ENCODE measurements at places on chromosomes 13 and 19.

GRCh38 chr19:55097864-55098715 is 19.3 kb downstream of the PPP1R12C start:
- DNase-seq, result no peak

DNA sequence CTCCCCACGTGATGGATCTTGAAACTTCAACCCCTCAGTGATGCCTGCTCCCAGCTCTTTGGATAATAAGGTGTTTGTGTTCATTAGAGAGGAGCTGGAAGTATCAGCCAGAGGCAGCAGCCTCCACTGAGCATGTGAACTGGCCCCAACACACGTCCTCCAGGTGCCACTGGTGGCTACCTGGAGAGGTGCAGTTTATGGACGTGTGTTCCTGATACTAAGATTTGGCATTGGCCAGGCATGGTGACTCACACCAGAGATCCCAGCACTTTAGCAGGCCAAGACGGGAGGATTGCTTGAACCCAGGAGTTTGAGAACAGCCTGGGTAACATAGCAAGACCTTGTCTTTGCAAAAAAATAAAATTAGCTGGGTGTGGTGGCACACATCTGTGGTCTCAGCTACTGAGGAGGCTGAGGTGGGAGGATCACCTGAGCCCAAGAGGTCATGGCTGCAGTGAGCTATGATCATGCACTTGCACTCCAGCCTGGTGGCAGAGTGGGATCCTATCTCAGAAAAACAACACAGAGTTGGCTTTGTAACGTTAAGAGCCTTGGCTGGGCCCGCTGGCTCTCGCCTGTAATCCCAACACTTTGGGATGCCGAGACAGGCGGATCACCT is 34.4 kb downstream of the SLC25A42 start:
- no peak for DNase-seq

DNA sequence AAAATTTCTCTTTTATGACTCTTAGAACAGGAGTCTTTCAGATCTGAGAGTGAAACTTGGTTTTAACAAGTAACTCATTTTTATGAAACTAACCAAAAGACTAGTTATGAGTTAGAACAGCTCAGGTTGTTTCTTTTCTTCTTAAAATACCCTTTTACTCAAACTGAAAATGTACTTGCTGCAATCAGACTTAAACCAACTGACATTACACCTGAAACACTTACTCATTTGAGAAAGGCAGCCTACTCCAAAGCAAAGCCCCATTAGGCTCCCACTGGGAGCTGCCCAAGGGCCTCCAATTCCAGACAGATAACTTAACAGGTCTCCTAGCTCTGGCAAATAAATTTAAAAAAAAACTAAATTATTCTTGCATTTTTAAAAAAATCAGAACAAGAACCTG is 3.6 kb downstream of the FOXO1 start:
- DNase-seq, result no peak

DNA sequence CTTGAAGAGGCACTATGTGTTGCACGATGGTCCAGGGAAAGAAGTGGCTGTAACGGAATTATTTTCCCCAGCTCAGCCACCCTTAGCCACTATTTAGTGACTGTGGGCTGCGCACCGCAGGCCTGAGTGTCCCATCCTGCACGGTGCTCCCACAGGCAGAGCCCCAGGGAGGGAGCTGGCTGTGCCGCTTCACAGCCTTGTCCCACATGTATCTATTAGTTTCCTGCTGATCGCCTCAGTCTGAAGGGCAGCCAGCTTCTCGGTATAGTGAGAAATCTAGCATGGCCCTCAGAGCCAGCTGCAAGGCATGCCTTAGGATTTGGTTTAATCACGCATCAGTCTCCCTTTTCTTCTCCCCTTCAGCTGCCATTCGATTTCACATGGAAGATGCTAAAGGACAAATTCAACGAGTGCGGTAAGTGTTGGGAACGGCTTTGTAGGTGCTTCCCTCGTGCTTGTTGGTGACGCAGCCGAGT is 15.7 kb downstream of the PRAM1 start:
- no peak for DNase-seq

- no peak for DNase-seq
These were observed 1180.3 kb upstream of the PCDH20 start for GRCh38 chr13:62595976-62596375.
